ENCODE measurements at places on chromosomes 4 and X.
A peak's percentile ranks its signal among the peaks of the same experiment; 100 is the strongest.

DNA sequence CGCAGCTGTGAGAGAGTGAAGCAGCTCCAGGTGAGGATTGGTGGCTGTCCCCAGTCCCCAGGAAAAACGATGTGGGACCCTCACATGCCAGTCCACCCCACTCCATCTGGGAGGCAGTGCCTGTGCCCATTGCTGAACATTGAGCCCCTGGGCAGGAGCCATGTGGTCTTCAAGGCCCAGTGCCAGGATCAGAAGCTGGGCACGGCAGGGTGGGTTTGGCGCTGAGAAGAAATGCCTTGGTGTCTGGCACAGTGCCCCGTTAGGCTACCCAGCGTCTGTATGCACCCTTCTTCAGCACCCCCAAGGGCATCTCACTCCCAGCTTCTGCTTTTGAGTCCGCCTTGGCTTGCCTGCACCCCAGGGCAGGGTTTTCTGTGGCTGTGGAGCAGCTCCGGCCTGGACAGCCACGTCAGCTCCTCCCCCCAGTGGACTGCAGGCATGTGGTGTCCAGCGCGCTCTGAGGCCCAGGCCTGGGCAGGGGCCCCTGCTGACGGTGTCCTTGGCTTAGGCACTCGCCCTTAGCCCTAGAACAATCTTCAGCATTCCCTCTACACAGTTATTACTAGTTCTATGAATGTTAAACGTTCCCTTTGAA is 28.6 kb downstream of the RGS12 start:
- DNase-seq = no peak

DNA sequence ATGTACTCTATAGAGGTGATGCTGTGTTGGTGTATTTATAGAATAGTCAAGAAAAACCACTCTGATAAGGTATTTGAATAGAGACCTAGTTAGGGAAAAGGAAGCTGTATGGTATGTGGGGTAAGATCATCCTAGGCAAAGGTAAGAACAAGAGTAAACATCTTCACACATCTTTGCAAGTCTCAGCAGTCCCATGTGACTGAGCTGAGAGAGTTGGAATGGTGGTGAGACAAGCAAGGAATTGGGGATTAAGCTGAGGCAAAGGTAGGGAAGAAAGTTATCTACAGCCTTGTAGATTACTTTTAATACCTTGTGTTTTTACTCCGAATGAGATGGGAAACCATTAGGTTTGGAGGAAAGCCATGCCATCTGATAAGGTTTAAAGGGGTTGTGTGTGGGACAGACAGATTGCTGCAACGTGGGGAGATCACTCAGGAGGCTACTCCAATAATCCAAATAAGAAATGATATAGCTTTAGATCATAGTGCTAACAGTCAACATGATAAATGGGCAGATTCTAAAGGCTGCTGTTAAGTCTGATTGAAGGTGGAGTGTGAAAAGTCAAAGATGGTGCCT is 31.7 kb upstream of the MANBA start:
- no peak for DNase-seq

DNA sequence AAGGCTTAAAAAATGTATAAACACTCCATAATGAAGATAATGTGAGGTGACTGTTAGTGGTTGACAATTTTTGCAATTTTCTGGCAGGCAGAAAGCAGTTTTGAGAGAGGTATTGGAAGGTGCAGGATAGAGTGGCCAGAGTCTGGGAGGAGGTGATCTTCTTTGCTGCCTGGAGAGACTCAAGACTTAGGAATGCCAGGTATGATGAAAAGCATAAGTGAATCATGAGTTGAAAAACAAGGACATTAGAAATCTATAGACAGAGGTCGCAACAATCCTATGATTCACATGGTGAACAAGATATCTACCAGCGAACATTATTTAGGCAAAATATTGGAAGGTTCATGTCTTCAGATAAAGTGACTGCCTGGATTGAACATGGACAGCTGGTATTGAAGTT is 118.5 kb downstream of the CFAP299 start:
- DNase-seq = no peak

DNA sequence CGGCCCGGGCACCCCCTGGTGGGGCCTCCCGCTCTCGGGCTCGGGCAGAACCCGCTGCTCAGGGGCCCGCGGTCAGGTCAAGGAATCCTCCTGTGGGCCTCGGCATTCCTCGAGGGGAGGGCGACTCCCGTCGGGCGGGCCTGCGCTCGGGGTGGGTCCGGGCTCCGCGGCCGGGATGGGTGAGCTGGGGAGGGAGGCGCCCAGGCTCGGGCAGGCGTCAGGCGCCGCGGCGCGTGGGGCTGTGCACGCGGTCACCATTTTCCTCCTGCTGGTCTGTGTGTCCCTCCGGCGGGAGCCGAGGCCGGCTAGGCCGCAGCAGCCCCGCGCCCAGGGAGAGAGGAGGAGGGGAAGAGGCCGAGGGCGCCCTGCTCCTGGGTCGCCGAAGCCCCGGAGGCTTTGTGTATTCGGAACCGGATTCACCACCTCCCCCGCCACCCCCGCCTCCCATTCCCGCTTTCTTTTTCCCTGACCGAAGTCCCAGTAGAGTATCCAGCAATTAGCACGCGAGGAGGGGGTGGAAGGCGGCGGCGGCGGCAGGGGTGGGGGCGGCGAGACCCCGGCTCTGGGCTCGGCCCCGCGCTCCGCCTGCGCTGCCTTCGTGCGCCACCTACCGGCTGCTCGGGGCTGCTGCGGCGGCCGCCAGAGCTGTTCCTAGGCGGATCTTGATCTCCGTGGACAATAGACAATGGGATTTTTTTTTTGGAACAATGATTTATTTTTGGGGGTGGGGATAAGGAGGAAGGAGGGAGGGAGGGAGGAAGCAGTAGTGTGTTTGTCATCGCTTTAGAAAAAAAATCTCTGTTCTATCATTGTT is 99.0 kb upstream of the MAML3 start:
- peak; percentile 35 for DNase-seq

GRCh38 chr4:174135530-174135929 is 147.9 kb downstream of the FBXO8 start:
- no peak for DNase-seq

DNA sequence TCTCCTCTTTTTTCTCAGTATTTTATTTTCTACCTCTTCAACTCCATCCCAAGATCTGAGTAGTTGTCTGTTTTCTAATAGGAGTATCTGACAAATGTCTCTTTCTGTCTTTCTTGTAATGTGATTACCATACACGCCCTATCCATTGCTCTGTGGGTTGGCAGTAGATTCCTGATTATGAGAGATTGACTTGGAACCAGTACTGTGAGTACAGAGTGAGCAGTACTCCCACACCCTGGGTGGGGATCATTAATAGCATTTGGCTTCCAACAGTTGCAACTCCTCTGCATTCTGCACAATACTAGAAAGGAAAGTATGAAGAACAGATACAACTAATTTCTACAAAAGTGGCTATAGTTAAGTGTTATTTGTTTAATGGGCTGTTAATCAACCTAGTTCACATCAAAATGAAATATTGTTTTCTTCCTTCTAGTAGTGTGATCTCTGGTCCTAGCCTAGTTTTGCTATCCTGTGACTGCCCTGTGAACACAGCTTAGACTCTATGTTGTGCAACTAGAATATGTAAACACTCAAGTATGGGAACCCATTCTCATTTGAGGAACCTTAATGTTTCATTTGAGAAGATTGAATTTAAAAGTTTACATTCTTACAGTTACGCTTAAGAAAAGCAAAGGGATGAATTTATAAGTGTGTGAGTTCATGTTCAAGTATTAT is 112.9 kb downstream of the PTPN13 start:
- DNase-seq = no peak

- DNase-seq = no peak
Measured at GRCh38 chrX:45001048-45001447, 128.1 kb downstream of the KDM6A start.

Measured in hematopoietic multipotent progenitor cell treated with erythropoietin and hydrocortisone succinate and interleukin-3 and kit ligand, for 8 days (in vitro differentiated cells).